Left forelimb (tissue), 1 donor: ENCODE measurements at places on chromosomes 2 and 18.

GRCh38 chr2:163658556-163658955 is 77.3 kb downstream of the FIGN start:
- no peak for DNase-seq

GRCh38 chr2:139610512-139610911 is 830.3 kb upstream of the NXPH2 start:
- no peak for DNase-seq

DNA sequence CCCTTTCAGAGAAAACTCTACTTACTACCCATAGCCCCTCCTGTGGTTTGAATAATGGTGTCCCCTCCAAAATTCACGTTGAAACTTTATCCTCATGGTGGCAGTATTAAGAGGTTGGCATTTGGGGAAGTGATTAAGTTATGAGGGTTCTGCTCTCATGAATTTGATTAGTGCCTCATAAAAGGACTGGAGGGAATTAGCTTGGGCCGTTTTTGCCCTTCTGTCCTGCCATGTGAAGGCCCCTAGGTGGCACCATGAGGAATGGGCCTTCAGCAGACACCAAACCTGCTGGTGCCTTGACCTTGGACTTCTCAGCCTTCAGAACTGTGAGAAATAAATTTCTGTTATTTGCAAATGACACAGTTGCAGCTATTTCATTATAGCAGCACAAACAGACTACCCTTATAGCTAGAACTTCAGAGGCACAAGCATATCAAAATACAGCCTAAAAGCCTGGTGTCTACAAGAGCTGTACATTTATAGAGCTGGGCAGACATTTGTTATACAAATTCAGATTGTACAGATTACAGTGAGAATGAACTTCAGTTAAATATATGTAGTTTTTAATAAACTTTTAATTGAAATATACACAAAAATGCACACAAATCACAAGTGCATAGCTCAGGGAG is 2.6 kb upstream of the PTPN2 start:
- no peak for DNase-seq

DNA sequence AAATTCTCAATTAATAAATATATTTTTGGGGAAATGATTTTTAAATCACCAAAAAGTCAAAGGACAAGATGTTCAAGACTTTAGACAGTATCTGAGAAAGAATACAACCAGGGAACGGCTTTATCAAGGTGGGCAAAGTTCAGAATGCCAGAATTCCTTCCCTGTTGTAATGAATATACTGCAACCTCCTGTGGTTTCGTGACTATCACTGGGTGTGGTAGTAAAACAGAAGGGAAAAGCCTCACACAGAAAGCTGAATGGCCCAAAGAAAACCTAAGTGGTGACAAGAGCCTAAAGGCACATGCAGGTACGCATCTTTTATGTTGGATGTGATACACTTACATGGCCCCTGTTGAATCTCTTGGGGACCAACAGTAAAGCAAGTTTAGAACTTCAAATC is 37.1 kb downstream of the MBD2 start:
- DNase-seq, result no peak

GRCh38 chr2:103469800-103470199 is 708.0 kb downstream of the TMEM182 start:
- DNase-seq, result no peak

- DNase-seq, result no peak
Observed at GRCh38 chr2:6164986-6165747, 473.0 kb downstream of the SOX11 start.

DNA sequence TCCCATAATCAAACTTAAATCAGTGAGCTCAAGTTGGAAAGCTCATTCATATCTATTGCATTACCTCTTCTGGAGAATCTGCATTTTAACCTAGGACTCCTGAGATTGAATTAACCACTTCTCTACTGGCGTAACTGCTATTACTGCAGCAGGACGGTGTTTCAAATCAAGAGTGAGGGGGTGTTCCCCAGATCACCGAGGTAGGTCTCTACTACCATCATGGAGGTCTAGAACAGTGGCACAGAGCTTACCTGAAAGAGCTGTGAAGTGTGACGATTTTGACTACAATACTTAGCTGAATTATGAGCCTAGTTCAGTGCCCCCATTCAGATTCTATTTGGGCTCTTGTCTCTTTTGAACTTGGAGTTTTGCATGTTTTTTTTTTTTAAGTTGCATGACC is 119.5 kb downstream of the POLE4 start:
- no peak for DNase-seq

- no peak for DNase-seq
Observed at GRCh38 chr2:57429831-57430230, 616.8 kb upstream of the VRK2 start.

DNA sequence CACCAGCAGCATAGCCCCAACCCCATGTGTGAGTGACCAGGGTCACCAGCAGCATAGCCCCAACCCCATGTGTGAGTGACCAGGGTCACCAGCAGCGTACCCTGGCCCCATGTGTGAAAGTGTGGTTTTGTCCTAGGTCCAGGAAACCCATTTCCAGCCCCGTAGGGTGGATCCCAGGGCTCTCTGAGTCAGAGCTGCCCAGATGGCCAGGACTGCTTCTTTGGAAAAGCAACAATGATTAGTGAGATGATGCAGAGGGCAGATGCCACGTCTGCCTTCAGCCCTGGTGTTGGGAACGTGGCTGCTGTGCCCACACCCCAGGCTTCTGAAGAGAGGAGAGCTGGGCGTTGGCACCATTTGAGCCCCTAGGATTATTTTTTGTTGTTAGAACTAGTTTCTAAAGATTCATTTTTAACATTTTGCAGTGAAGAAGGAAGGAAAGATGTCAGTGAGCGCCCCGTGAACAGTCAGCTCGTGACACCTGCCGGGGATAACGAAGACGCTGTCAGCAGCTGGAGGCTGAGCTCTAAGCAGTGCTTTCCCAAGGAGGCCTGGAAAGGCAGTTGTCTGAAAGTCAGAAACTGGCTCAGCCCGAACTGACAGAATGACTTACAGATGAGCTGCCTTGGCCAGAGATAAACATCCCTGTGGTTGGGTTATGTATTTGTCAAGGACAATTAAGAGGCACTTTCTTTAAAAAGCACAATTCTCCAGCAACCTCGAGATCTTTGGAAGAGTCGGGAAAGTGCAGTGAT is 32.1 kb upstream of the KCNG2 start:
- DNase-seq, result no peak

DNA sequence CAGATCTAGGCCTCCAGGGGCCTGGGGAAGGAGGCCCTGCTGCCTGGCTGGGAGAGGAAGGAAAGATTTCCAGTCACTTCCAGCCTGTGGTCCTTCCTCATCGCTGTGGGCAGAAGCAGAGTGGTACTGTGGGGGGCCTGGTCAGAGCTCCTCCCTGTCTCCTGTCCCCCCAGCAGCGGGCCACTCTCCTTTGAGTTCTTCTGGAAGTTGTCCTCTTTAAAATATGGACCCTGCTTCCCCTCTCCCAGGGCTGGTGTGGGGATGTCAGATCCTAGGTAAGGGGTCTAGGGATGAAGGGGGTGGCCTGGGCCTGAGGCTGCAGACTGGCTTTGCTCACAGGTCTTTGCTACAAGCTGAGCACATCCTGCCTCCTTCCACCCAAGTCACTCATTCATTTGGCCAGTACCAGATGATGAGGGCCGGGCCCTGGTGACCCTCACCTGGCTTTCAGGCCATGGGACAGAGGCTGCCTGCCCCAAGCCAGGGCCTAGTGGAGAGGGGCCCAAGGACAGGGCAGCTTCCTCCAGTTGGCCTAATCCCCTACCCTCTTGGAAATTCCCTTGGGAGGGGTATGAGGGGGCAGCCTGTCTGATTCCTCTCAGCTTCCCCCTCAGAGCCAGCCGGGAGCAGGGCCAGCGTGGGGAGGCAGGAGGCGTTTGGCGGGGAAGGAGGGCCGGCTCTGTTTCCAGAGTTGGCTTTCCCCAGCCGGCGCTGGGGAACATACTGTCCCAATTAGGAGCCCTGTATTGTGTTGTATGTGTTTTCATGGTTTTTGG is 231.9 kb downstream of the DYSF start:
- DNase-seq, result no peak

- DNase-seq, result no peak
Observed at GRCh38 chr2:102258386-102259074, 52.8 kb upstream of the IL1RL1 start.

DNA sequence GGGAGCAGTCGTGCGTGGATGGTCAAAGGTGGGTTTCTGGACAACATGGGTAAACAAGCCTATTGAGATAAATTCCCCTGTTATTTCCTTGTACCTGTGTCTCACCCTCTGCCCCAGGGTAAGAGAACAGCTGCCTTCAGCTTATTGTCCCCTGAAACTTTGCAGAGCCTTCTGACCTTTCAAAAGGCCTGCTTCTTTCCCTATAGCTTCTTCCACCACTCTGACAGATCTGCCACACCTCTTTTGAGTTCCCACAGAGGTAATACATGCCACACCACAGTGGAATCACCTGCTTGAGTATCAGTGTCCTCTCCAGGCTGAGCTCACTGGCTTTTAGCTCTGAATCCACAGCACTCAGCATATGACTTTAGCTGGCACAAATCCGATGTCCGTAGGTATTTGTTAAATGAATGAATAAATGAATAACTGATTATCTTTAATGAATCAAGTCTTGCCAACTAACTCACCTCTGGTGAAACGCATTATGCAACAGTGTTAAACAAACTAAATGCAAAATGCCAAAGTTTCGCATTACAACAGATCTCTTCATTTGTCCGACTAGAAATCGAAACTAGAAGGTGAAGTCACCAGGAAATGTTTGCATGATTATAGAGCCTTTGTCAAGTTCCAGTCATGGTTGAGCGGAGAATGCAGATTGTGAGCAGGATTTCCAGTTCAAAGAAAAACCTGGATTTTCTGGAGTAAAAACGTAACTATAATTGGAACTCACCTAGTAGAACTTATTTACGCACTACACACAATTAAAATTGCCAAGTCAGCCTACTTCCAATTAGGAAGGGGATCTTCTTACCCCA is 16.4 kb downstream of the DYNAP start:
- no peak for DNase-seq

DNA sequence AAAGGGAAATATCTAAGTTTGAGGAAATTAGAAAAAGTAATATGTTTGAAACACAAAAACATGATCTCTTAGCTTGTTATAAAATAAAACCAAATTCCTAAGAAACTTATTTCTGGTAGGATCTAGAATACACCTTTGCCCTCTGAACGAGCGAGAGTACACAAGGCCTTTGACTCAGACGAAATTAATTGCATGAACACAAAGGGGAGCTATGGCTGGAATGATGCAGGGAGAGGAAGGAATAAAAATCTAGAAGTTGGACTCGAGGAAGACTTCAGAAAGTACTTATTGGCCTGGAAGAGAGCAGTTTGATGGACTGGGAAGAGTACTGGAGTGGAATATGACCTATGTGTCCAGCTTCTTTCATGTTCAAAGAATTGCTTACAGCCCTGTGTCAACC is 927 bp upstream of the CRYGD start:
- no peak for DNase-seq

DNA sequence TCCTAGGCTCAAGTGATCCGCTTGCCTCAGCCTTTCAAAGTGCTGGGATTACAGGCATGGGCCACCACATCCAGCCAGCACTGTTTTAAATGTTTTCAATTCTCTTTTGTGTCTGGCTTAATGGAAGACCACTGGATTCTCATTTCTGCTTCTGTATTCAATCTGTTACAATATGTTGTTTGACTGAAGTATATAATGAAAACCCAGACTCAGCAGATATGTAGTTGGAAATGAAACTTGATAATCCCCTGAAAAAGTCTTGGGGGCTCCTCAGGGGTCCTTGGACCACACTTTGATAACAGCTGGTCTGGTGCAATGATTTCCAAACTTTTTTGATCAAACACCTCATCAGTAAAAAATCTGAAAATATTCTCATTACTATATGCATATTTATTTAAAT is 132.7 kb downstream of the ATAD2B start:
- no peak for DNase-seq
